Stimulated activated CD4-positive, alpha-beta T cell treated with anti-CD3 and anti-CD28 coated beads, Interleukin-4, amount 100 ng/mL, for 1 hour (primary cell): ENCODE measurements at places on chromosomes 5 and 9.

GRCh38 chr5:169637549-169638121 lies 560 bp downstream of the DOCK2 start:
- peak; percentile 71 for DNase-seq

DNA sequence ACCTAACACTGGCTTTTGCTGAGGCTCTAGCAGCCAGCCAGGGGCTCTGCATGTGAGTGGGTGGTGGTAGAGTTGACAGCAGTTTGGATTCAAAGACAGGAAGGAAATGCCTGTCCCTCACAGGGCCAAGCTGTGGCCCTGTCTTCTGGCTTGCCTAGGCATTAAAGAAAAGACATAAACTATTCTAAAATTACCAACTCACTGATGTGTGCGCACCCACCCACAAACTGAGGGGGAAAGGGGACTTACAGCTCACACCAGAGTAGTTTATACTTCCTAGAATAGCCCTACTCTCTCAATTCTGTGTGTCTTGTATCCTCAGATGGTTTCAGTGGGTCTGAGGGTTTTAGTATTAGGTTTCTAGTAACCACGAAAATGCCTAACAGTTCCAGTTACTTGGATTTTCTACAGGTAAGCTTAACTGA lies 18.3 kb upstream of the IL13 start:
- no peak for DNase-seq

DNA sequence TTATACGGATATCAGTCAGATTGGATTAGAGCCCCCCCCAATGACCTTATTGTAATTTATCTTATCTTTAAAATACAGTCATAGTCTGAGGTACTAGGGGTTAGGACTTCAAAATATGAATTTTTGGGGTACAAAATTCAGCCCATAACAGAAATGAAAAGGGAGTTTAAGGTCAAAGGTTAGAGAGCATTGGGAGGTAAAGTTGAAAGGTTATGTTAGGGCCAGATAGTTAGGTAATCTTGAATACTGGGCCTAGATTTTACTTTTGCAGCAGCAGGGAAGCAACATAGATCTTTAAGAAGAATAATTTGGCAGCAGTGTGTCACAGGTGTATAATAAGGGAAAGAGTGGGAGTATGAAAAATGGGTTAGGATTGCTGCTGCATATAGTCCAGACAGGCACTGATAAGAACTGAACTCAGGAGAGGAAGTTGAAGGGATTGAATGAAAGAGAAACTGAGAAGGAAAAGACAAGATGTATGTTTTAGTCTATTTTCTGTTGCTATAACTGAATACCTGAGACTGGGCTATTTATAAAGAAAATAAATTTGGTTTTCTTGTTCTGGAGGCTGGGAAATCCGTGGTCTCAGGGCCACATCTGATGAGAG lies 10.7 kb upstream of the GCNT4 start:
- DNase-seq: no peak

GRCh38 chr9:124482431-124483031 lies 24.7 kb downstream of the NR5A1 start:
- no peak for DNase-seq

DNA sequence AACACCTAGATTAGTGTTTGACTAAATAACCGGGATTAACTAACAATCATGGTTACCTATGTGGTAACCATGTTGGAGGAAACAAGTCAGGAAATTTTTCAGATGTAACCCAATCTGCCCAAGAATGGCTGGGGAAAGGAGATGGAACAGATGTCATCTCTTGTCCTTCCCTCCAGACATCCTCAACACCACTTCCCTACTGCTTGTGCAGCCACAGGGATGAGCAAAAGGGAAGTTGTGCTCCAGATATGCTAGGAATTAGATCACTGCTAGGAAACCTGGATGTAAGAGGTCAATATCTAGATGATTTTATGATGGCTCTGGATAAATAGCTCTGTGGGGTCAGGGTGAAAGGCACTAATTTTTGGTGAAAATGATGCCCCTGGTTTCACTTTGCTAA lies 61.3 kb upstream of the ELL2 start:
- DNase-seq: no peak

GRCh38 chr9:97711223-97711626 lies 14.1 kb upstream of the XPA start:
- DNase-seq: no peak

- no peak for DNase-seq
These were observed 75.3 kb downstream of the FBXW11 start for GRCh38 chr5:171931163-171931562.

- DNase-seq: no peak
These were observed 239.1 kb upstream of the NUDT12 start for GRCh38 chr5:103801681-103802080.

DNA sequence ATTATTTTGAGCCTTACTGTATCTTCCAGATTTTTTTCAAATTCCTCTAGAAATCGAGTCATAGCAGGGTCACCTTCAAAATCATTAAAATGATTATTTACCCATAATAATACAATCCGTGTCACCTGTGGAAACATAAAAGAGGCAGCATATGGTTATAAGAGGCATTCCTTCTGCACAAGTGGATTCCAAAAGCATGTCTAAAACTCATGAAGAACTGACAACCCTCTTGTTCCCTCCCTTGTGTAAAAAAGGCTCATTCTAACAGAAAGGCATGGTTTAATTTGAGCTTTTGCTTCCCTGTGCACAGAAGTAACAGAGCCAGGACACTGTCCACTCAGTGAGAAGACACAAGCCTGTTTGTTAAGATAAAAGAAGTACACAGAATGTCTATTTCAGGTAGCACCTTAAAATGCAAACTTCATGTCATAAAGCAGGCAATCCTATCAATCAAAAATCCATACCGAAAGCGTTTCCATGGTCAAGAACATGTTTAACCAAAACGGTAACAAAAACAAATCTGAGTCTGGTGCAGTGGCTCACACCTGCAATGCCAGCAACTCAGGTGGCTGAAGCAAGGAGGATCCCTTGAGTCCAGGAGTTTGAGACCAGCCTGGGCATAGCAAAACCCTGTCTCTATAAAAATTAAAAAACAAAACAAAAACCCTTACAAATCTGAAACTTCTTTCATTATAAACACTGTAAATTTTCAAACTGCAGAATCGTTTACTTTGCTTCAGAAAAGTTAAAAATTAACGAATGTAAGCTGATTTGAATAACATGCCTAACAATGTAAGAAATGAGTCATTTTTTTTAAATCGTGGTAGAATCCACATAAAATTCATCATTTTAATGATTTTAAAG lies 139.3 kb downstream of the RAPGEF6 start:
- no peak for DNase-seq

- no peak for DNase-seq
These were observed 58.3 kb downstream of the GPR107 start for GRCh38 chr9:130111786-130112537.

DNA sequence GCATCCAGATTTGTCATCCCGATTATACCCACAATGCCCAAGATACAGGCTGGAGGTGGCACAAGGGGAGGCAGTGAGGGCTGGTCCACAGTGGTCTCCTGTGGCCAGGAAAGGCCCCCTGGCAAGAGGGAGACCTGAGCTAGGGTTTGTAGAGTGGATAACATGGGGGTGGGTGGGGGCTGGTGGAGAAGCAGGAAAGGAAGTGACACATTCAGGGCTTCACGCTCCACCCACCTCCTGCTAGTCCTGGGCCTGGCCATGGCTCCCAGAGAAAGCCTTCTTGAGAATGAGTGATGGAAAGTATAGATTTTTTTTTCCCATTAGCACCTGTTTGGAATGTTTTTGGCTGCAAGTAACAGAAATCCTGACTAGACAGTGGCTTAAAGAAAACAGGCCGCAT lies 81.3 kb downstream of the ANKRD33B start:
- no peak for DNase-seq

DNA sequence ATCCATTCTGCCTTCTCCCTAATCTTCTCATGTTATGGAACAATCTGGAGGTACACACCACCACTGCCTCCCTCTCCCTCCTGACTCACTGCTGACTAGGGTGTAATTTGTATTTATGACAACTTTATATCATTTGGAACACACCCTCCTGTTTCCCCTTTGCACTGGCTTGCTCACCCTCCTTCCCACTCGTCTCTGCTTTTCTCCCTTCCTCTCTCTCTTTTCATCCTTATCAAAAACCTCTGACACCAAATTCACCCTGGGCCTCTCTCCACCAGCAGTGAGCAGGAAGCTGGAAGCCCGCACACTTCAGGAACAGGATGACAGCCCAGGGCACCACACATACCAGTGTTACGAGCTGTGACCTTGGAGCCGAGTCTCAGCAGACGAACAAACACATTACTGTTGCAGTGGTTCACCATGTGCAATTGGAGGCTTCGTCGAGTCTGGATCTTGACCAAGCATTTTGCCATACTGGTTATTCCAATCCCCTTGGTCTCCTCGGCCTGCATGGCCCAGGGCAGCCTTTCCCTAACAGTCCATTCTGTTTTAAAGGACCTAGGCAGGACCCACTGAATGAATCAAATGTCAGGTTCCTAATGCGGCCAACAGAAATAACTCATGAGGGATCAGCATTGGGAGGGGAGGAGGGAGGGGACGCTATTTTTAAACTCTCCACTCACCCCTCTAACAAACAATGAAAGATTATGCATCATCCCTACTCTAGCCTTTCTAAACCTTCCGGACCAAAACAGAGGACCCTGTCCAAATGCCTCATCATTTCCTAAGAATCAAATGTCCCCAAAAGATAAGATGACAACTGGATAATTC lies 203.9 kb upstream of the RASEF start:
- DNase-seq: no peak

GRCh38 chr5:40266952-40267351 lies 412.8 kb upstream of the PTGER4 start:
- no peak for DNase-seq

DNA sequence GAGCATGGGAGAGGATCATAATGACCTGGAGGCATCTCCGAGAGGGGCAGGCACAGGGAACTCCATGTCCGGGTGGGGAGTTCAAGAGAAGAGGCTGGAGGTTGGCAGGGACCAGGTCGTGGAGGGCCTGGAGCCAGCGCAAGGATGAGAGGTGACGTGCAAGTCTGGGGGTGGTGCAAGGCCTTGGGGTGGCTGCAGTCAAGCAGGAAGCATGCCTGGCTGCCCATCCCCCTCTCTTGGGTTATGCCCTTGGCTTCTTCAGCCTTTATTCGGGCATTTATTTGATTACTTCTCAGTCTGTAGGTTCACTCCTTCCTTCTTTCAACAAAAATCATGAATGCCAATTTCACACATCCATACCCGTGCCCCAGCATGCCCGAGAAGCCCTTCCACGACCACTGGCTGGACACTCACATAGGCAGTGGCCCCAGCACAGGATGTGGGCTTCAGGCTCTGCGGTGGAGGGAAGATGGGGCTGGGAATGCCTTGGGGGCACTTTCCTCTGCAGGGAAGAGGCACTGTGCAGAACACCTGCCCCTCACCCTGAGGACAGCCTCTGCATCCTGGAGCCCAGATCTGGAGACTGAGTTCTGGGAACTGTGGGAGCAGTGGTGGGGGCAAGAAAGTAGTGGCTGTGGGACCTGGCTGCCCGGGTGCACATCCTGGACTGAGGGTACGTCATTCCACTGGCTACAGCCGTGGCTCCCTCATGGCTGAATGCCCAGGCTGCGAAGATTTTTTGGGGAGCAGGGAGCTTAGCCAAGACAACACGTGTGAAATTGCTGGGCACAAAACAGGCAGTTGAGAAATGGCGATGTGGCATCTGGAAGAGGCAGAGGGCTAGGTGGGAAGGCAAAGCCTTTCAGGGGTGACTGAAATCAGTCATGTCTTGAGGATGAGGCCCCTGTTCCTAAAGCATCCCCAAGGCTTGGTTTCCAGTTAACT lies 38.6 kb downstream of the CRB2 start:
- no peak for DNase-seq
